Stimulated activated naive CD4-positive, alpha-beta T cell treated with Interleukin-2 at 50 U/mL for 16 hours (primary cell): ENCODE measurements at places on chromosomes 11 and 22.

DNA sequence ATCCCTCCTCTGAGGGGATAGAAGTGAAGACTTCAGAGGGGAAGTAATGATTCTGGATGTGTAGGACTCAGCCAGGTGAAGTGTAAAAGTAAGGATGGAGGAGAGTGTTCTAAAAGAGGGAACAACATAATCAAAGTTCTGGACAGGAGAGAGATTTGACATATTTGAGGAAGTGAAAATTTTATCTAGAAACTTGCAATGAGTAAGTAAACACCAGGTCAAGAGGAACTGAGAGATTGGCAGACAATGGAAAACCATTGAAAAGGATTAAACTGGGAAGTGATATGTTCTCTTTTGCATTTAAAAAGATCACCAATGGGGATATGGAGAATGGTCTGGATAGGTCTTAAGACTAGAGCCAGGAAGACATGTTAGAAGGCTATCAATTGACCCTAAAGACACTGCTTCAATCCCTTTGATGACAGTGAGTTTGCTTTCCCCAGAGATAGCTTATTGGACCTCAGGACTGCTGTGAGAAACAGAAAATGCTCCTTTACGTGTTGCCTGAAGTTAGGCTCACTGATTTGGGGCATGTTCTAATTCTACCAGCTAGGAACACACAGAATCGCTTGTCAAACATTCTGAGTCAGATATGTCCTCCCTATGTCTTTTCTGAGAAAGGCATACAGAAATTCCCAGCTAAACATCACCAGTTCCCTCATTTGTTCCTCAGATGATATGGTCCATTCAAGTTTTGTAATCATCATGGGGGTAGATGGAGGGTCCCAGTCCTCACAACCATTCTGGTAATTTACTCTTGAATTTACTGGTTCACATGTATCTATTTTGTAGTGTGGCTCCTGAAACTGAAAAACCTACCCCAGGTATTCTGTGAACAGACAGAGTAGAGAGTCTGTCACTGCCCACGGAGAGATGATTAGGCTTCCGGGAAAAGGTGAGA is 144.9 kb downstream of the MAML2 start:
- peak; percentile 8 for DNase-seq

DNA sequence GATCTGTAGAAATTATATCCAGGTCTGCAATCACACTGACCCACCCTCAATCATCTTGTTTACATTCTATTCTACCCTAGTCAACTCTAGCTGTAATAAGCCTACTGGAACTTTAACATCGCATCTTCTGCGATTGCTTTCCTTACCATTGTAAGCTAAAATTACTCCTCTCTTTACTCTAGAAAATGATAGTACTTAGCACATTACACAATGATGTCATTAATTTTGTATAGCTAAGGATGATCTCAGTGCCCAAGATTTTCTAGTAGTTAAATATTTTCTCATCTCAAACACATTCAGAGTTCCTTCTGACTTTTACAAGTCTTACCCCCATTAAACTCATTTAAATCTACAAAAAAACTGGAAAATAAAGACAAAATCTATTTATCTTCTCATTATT is 39.6 kb upstream of the CTSC start:
- DNase-seq, result no peak

- no peak for DNase-seq
Measured at GRCh38 chr11:116890193-116890592, 52.8 kb upstream of the APOA1 start.

GRCh38 chr11:12179019-12179418 is 68.6 kb downstream of the MICAL2 start:
- DNase-seq, result no peak

- DNase-seq, result no peak
Measured at GRCh38 chr11:89175796-89176195, 1.9 kb upstream of the TYR start.

DNA sequence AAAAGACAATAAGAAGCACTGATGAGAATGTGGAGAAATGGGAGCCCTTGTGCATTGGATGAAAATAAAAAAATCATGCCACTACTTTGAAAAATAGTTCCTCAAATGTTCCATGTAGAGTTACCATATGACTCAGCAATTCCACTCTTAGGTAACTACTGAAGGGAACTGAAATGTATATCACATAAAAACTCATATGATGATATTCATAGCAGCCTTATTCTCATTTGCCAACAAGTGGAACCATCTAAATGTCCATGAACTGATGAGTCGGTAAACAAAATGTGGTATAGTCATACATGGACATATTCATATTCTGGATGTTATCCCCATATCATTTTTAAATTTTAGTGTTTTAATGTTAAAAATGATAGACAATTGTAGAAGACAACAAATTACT is 3.5 kb downstream of the KRTAP5-9 start:
- DNase-seq, result no peak

GRCh38 chr22:23718371-23719165 is 27.8 kb downstream of the RGL4 start:
- DNase-seq, result no peak

DNA sequence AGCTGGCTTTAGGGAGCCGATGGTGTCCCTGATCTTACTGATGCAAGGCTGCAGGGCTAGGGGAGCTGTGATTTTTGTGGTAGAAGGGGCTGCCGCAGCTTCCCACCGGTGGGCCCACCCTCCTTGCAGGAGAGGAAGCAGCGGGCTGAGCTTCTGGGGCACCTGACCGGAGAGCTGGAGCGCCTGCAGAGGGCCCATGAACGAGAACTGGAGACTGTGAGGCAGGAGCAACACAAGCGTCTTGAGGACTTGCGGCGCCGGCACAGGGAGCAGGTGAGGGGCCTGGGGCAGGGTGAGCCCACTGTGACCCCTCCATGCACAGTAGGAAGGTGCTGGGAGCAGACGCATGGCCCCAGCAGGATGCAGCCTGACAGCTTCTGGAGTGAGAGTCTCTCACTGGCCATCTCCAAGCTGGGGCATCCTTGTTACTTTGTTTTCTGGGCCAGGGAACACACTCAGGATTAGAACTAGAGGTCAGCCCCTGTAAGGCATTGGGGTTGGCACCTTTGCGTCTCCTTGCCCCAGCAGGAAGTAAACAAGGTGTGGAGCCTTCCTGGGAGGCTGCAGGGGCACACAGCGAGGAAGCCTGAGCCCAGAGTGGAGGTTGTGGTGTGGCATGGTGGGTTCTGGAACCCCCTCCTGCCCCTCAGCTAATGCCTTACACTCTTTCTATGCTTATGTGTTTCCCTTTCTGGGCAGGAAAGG is 66.7 kb downstream of the CEP164 start:
- DNase-seq, result no peak

- no peak for DNase-seq
Measured at GRCh38 chr11:17810746-17811145, 76.2 kb downstream of the KCNC1 start.

DNA sequence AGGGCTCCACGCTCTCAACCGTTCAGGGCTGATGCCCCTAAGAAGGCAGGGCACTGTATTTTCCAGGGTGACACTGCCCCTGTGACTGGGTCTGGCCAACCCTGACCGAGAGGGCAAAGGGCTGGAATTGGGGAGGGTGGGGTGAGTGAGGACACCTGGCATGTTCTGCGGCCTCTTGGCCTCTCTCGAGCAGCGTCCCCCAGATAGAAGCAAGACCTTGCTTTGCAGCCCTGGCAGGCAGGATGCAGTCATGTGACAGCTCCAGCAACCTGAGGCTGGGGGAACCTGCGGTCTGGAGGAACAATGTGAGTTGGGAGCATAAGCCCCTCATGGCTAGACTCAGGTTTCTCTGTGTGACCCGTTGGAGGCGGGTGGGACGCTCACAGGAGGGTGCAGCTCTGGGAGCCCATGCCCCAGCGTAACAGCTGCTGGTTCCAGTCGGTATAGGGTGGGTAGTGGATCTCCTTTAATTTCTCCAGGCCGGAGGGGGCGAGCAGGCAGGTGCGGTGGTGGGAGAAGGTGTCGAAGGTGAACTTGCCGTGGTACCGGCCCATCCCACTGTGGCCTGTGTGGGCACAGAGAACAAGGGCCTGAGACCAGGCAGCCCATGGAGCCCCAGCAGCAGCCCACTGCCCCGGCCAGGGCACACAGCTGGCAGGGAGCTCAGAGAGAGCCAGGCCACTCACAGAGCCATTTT is 11.4 kb downstream of the ALDH3B2 start:
- no peak for DNase-seq

DNA sequence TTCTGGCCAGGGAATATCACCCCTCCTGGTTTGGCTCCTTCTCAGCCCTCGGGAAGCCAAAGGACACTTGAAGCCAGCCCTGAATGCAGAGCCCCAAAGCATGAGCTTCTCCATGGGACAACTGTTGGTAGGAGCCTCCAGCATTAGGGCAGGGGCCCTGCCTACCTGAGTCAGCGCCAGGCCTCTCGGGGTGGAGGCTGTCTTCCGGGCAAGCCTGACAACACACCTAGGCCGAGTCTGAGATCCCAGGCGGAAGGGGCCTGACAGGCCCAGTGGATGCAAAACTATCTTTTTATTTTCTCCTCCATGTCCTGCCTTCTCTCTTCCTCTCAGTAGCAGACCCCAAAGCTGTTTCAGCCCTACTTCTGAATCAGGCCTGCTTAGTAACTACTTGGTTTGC is 27.6 kb downstream of the RCOR2 start:
- DNase-seq, result no peak

DNA sequence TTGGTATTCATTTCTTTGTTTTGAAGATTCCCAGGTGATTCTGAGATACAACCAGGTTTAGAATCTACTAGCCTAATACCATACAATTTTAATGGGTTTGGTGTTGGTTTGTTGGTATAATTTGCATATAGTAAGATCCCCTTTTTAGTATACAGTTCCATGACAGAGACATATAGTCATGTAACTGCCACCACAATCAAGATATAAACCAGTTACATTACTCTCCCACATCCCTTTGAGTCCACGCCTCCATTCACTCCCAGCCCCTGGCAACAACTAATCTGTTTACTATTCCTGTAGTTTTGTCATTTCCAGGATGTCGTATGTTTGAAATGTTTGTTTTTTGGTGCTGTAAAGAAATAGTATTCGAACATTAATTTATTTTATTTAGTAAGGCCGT is 4.3 kb downstream of the ASRGL1 start:
- no peak for DNase-seq

- peak; percentile 10 for DNase-seq
Measured at GRCh38 chr22:27801202-27801615, 347 bp downstream of the MN1 start.

DNA sequence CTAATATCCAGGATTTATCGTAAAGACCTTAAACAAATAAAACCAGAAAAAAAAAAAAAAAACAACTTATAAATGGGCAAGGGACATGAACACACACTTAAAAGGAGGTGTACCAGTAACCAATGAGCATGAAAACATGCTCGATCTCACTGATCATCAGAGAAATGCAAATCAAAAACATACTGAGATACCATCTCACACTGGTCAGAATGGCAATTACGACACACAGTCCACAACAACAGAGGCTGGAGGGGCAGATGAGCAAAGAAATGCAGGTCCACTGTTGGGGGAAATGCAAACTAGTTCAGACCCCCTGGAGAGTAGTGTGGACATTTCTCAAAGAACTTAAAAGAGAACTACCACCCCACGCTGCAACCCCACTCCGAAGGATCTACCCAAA is 13.2 kb downstream of the RGL4 start:
- no peak for DNase-seq

DNA sequence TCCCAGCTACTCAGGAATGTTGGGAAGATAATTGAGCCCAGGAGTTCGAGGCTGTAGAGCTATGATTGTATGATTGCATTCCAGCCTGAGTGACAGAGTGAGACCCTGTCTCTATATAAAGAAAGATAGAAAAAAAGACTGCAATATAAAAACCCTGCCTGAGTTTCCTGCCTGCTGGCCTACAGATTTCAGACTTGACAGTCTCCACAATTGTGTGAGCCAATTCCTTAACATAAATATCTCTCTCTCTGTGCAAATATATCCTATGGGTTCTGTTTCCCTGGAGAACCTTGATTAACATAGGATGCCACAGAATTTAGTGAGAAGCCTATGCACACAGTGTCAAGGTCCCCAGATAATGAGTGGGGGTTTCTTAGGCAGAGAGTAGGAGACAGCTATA is 32.5 kb upstream of the ZBTB44 start:
- DNase-seq, result no peak

GRCh38 chr11:27085605-27086004 is 45.0 kb downstream of the BBOX1 start:
- DNase-seq, result no peak

DNA sequence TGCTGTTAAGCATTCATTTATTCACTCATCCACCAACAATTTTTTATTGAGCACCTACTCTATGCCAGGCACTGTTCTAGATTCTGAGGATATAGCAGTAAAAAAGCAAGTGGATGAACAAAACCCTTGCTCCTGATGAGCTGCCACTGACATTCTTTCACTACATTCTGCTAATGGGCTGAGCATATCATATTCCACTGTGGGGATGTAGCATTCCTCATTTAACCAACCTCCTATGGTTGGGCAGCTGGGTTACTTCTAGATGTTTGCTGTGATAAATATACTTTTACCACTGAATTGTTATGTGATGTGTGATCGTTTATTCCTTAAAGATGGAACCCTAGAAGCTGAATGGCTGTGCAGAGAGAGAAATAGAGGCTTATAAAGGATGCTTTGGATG is 176.9 kb downstream of the MN1 start:
- no peak for DNase-seq
